ENCODE measurements at places on chromosomes 12 and 14.

GRCh38 chr14:79510659-79511058, 700.6 kb downstream of the DIO2 start:
- DNase-seq: peak; percentile 38

GRCh38 chr12:115467531-115467930, 783.6 kb upstream of the TBX3 start:
- no peak for DNase-seq

- DNase-seq: no peak
Observed at GRCh38 chr12:125203145-125203765, 138.0 kb downstream of the AACS start.

DNA sequence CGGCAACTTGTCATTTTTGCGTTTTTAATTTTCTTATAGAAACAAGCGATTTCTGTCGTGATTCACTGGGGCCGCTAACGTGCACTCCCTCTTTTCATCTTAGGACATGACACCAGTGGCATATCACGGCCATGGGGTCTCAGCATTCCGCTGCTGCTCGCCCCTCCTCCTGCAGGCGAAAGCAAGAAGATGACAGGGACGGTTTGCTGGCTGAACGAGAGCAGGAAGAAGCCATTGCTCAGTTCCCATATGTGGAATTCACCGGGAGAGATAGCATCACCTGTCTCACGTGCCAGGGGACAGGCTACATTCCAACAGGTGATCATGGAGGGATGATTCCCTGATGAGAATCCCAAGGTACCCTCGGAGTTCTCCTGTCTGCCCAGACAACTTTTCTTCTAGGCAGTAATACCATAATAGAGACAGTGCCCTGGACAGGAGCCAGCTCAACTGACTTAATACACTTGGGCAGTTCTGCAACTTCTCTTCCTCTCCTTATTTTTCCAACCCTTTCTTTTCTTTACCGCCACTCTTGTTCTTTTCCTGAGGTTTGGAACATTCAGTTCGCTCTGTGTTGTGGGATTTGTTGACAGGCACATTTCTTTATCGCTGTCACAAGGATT, 821 bp downstream of the TMEM106C start:
- DNase-seq: no peak

GRCh38 chr12:121513464-121514183, 67.2 kb downstream of the KDM2B start:
- no peak for DNase-seq

GRCh38 chr12:265096-265495, 2.5 kb upstream of the SLC6A13 start:
- no peak for DNase-seq

GRCh38 chr12:28331130-28331529, 140.9 kb downstream of the CCDC91 start:
- DNase-seq: no peak

- no peak for DNase-seq
Observed at GRCh38 chr12:26527682-26528081, 305.3 kb downstream of the ITPR2 start.

Measured in stromal cell of bone marrow (primary cell).